Spinal cord (tissue), 10 donors: ENCODE measurements at places on chromosomes 6 and 20. TPM values are rescaled to one million over a fixed set of nuclear protein-coding genes. Genes with fewer than 3 reads are reported as not detected.

DNA sequence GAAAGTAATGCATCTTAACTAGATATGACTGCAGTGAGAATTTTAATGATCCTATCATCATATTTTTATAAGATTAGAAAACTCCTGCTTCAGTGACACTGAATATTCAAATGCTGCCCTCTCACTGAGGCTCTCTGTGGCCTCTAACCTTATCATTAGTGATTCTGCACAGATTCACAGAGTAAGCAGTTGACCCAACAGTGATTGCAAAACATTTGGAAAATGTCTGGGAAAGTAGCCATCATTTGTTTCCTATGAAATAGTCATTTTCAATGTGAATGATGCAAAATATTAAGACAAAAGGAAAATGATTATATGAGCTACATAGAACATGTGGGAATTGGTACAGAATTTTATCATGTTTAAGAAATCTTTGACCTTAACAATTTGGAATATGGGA is 210.3 kb downstream of the TBX18 start:
- H3K4me3 ChIP-seq: no peak overlapping the region
- DNase-seq: no peak
- H3K4me1 ChIP-seq: no peaks in the 10 kb centered on the region
- H3K36me3 ChIP-seq: no peaks in the 10 kb centered on the region

EDN1 gene
- 10.9 TPM for total RNA-seq

GRCh38 chr6:11217360-11218101 is 14.9 kb downstream of the NEDD9 start:
- DNase-seq: no peak
- H3K4me1 ChIP-seq: peaks cover 26% of the 10 kb centered on the region
- H3K27ac ChIP-seq: no peak overlapping the region
- no peak overlapping the region for H3K4me3 ChIP-seq

- H3K27me3 ChIP-seq: no peaks in the 10 kb centered on the region
- no peaks in the 10 kb centered on the region for H3K36me3 ChIP-seq
- DNase-seq: no peak
Measured at GRCh38 chr6:46751658-46752057, 4.9 kb downstream of the ANKRD66 start.

DNA sequence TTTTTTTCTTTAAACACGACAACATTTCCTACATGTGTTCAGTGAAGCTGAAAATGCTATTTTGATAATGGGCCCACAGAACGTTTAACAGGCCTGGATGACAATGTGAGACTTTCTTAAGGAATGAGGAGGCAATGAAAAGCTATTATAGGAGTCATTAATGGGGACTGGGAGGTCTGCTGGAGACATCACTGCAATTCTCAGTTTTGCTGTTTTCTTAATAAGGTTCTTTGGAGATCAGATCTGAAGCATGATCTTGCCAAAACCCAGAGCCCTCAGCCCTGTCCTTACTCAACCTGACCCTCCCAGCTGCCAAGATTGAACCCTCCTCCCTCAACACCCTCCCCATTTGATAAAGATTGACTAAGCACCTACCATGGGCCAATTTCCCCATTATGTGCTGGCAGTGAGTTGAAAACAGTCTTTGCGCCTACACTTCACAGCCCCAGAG is 353.1 kb downstream of the MAFB start:
- no peak for DNase-seq
- H3K36me3 ChIP-seq: no peaks in the 10 kb centered on the region
- peaks cover 17% of the 10 kb centered on the region for H3K4me1 ChIP-seq
- no peak overlapping the region for H3K4me3 ChIP-seq
- H3K27ac ChIP-seq: no peak overlapping the region

DNA sequence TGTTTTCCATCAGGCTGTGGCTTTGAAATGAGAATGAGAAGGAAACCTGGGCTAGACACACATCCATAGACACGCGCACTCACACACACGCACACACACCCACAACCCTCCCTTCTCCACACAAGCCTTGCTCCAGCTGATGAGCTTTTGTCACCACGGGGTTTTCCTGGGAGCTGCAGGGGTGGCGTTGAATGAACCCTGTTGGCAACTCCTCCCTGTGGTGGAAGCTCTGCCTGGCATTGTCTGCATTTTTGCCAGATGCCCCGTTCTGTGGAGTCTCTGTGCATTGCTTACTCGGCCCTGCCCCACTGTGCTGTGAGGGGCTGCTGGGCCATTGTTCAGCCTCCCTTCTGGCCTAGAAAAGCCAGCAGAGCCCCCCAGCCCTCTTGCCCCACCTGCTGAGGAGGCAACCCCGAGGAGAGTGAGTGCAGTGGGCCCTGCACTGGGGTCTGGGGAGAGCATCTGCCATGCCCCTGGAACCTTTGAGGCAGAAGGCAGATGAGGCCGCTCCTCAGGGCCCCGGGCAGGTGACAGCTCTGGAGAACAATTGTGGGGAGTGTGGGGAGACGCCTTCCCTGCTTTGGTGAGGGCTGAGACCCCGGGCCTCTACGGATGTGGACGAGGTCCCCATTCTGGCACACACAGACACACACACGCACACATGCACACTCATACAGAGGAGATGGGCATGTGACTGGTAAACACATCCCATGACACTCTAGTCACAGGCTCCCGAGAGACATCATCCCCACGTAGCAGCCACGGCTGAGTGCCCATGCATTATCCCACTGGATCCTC is 9.9 kb downstream of the ADIG start:
- no peak overlapping the region for H3K4me3 ChIP-seq
- peaks cover 6% of the 10 kb centered on the region for H3K4me1 ChIP-seq
- H3K36me3 ChIP-seq: no peaks in the 10 kb centered on the region
- H3K27ac ChIP-seq: no peak overlapping the region
- no peaks in the 10 kb centered on the region for H3K27me3 ChIP-seq

GRCh38 chr6:108622641-108623298 is 62.1 kb downstream of the FOXO3 start:
- peak overlapping the region; percentile 33 for H3K27ac ChIP-seq
- DNase-seq: no peak
- no peak overlapping the region for H3K4me3 ChIP-seq
- H3K27me3 ChIP-seq: no peaks in the 10 kb centered on the region
- H3K36me3 ChIP-seq: no peaks in the 10 kb centered on the region

GRCh38 chr20:40545478-40545877 is 143.6 kb downstream of the MAFB start:
- no peak for DNase-seq
- H3K4me1 ChIP-seq: no peaks in the 10 kb centered on the region
- H3K36me3 ChIP-seq: no peaks in the 10 kb centered on the region
- no peak overlapping the region for H3K4me3 ChIP-seq

DNA sequence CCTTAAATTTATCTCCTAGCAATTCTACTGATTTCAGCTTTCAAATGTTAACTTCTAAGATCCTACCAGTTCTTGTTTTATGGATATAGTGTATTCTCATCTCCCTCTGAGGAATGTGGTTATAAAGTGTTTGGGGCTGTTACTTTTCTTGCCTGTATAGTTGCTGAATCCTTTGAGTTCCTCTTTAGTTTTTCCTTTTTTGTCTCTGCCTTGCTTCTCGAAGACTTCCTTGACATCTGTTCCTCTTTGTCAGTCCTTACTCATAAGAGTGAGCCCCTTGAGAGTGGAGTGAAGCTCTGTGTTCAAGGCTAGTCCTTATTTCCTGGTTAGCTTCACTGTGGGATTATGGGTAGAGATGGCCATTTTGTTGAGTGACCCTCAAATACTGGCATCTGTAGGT is 84.6 kb downstream of the ELOVL4 start:
- H3K4me3 ChIP-seq: no peak overlapping the region
- H3K36me3 ChIP-seq: no peaks in the 10 kb centered on the region
- DNase-seq: no peak
- H3K4me1 ChIP-seq: no peaks in the 10 kb centered on the region

- H3K4me1 ChIP-seq: peaks cover 4% of the 10 kb centered on the region
- no peak for DNase-seq
- no peak overlapping the region for H3K4me3 ChIP-seq
- no peak overlapping the region for H3K27ac ChIP-seq
- no peaks in the 10 kb centered on the region for H3K36me3 ChIP-seq
- H3K27me3 ChIP-seq: no peaks in the 10 kb centered on the region
Measured at GRCh38 chr6:11495565-11496145, 41.9 kb upstream of the TMEM170B start.

GRCh38 chr6:113625850-113626249 is 231.3 kb upstream of the MARCKS start:
- H3K4me3 ChIP-seq: no peak overlapping the region
- DNase-seq: no peak
- no peaks in the 10 kb centered on the region for H3K36me3 ChIP-seq

- H3K27me3 ChIP-seq: peaks cover 11% of the 10 kb centered on the region
- H3K4me3 ChIP-seq: no peak overlapping the region
- H3K36me3 ChIP-seq: no peaks in the 10 kb centered on the region
- H3K4me1 ChIP-seq: peaks cover 16% of the 10 kb centered on the region
Measured at GRCh38 chr6:34462551-34462971, 3.3 kb upstream of the PACSIN1 start.

GRCh38 chr6:98142839-98143238 is 691.5 kb upstream of the POU3F2 start:
- H3K36me3 ChIP-seq: no peaks in the 10 kb centered on the region
- no peak overlapping the region for H3K4me3 ChIP-seq
- DNase-seq: no peak
- no peaks in the 10 kb centered on the region for H3K27me3 ChIP-seq

CMTR1 gene
- total RNA-seq: 31.3 TPM

RREB1 gene
- total RNA-seq: 12.3 TPM

SIRPB1 gene
- total RNA-seq: not detected

DNA sequence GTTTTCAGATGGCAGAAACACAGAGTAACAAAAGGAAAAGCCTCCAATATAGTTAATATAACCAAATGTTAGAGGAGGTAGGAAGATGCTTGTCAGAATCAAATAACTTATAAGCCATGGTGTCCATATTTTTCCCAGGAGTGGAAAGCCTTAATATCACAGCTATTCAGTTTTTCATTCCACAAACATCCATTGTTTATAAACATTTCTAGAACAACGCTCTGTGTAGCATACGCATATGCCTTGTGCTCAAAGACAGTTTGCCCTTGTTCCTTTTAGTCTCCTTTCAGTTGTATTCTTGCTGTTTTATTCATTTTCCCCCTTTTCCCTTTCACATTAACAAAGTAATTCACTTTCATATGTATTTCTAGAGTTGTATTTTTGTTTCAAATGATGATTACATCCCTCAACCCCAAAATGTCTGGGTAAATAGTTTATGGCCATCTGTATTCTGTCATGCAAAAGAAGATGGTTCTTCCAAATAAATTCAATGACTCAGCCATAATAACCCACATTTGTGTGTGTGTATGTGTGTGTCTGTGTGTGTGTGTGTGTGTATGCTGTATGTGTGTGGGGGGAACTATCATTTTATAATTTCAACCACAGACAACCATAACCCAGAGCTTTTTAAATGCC is 455.7 kb upstream of the SOX4 start:
- DNase-seq: no peak
- peaks cover 3% of the 10 kb centered on the region for H3K4me1 ChIP-seq
- no peak overlapping the region for H3K27ac ChIP-seq
- no peaks in the 10 kb centered on the region for H3K36me3 ChIP-seq

MRAP2 gene
- total RNA-seq: 5.4 TPM

C6orf58 gene
- total RNA-seq: not detected

DNA sequence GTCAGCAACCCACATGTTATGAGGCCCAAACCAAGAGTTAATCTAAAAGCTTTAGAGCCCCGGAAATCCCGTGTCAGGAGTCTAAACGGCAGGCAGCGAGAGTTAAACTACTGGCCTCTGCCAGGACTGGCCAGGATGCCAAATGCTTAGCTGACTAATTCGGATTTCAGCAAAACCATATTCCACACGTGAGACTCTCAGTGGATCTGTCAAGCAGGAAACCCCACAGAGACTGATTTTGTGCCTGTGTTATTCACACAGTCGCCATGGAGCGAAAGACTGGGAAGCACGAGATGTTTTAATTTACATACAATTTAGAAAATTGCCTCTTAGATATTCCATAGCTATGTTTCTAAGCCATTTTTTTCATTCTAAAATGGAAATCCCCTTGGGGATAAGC is 152.9 kb downstream of the RNASET2 start:
- DNase-seq: no peak
- no peaks in the 10 kb centered on the region for H3K27me3 ChIP-seq
- H3K36me3 ChIP-seq: no peaks in the 10 kb centered on the region
- no peak overlapping the region for H3K4me3 ChIP-seq

GRCh38 chr6:130136798-130137197 is 86.0 kb downstream of the SAMD3 start:
- no peak overlapping the region for H3K4me3 ChIP-seq
- DNase-seq: no peak
- H3K36me3 ChIP-seq: no peaks in the 10 kb centered on the region
- no peak overlapping the region for H3K27ac ChIP-seq
- no peaks in the 10 kb centered on the region for H3K27me3 ChIP-seq

DNAAF9 gene
- 35.6 TPM for total RNA-seq
